NCI-H1436 treated with DMSO at 0.1 percent for 48 hours (cell line): ENCODE measurements at places on chromosomes 11 and 22.

- no peak for DNase-seq
Observed at GRCh38 chr22:46777609-46777970, 15.1 kb downstream of the TBC1D22A start.

DNA sequence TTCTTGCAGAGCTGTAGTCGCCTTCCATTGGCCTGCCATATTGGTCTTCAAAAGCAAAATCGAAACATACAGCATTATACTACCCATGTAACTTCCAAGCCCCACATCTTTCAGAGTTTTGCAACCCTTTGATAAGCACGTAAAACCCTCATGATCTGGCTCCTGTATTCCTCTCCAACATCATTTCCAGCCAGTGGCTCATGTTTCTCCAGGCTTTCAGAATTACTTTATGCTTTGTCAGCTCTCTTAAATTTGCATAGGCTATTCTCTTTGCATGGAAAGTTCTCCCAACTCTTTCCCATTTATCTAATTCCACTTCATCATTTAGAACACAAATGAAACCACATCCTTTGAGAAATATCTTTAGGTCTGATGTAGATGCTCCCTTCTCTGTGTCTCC, 67.8 kb upstream of the DDI1 start:
- no peak for DNase-seq

- DNase-seq: no peak
Observed at GRCh38 chr22:48322907-48323306, 1504.8 kb downstream of the BRD1 start.

GRCh38 chr22:27794226-27794625, 7.3 kb downstream of the MN1 start:
- no peak for DNase-seq
